ENCODE measurements at places on chromosomes 1 and 21.
A peak's percentile ranks its signal among the peaks of the same experiment; 100 is the strongest.

- DNase-seq: no peak
Observed at GRCh38 chr1:3018576-3018975, 2.7 kb upstream of the ACTRT2 start.

- no peak for DNase-seq
Observed at GRCh38 chr1:212737559-212737958, 37.9 kb upstream of the BATF3 start.

- no peak for DNase-seq
Observed at GRCh38 chr1:208233978-208234377, 10.2 kb downstream of the PLXNA2 start.

GRCh38 chr1:152127673-152128072, 12.4 kb upstream of the TCHH start:
- DNase-seq: no peak

- DNase-seq: no peak
Observed at GRCh38 chr21:45227735-45228134, 60.0 kb downstream of the POFUT2 start.

GRCh38 chr1:162475539-162476185, 22.0 kb upstream of the UHMK1 start:
- DNase-seq: no peak

- no peak for DNase-seq
Observed at GRCh38 chr21:16145479-16145878, 415.7 kb downstream of the USP25 start.

DNA sequence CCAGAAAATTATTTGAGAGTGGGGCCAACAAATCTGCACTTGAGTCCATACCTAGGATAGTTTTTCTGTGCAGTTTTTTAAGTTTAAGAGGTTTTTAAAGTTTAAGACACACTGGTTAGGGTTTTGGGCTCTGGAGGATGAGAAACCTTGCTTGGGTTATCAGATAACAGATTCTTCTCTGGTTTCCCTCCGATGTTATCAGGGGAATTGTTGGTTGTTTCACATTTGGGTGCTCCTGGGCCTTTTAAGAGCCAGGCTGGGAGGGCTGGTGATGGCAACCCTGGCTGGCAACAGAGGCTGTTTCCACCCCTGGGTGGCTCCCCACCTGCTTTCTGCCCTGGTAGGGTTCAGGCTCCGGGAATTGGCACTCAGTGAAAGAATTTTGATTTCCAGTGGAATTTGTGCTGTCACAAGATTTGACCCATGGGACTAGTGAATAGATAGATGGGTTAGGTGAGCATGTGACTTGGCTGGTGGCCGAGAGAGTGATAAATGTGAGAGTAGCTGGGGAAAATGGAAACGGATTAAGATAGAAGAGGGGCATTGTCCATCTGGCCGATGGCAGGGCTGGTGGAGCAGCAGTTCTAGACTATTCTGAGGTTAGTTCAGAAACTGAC, 14.8 kb downstream of the VANGL1 start:
- DNase-seq: no peak

GRCh38 chr1:3746830-3747521, 5.3 kb upstream of the CCDC27 start:
- DNase-seq: peak; percentile 89

GRCh38 chr1:83766241-83766691, 232.7 kb downstream of the TTLL7 start:
- no peak for DNase-seq

DNA sequence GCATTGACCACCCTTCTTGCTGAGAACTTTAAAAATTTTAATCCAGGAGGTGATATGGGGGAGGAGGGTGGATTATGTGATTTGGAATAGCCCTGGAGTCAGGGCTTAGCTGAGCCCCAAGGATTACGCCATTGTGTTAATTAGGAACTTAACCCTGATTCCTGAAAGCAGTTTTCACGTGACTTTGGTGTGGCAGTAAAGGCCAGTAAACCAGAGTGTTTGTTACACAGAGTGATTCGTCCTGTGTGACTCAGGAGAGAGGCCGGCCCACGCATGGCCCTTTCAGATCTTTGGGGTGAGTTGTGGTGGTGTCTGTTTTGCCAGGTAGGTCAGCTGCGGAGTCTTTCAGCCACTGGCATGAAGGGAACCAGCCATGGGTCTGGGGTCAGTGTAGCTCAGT, 107.6 kb downstream of the NOS1AP start:
- no peak for DNase-seq

DNA sequence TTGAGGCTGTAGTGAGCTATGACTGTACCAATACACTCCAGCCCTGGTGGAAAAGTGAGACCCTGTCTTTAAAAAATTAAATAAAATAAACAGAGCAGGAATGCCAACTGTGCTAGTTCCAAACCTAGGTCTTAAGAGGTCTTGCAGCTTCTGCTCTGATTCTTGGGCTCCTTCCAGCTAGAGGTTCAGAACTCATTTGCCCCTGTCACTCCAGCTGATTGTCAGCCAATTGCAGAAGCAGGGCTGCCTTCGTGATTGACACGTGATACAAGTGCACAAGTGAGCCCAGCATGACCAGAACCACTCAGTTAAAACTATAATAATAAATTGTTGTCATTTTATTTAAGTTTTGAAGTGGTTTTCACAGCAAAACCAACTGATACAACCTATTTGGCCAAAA, 298.4 kb downstream of the USP25 start:
- DNase-seq: no peak

- no peak for DNase-seq
Observed at GRCh38 chr1:240691909-240692705, 80.2 kb upstream of the GREM2 start.

- DNase-seq: no peak
Observed at GRCh38 chr1:214370615-214371014, 89.7 kb downstream of the SMYD2 start.

- peak; percentile 46 for DNase-seq
Observed at GRCh38 chr1:49240709-49241221, 464.1 kb upstream of the BEND5 start.

- no peak for DNase-seq
Observed at GRCh38 chr1:214102907-214103306, 115.1 kb downstream of the PROX1 start.

- peak; percentile 96 for DNase-seq
Observed at GRCh38 chr1:151008244-151009205, at the start of gene PRUNE1. Gene PRUNE1, plus strand, starts transcription at chr1:151008449. Its CDS starts 184 bp downstream, at chr1:151008633.

DNA sequence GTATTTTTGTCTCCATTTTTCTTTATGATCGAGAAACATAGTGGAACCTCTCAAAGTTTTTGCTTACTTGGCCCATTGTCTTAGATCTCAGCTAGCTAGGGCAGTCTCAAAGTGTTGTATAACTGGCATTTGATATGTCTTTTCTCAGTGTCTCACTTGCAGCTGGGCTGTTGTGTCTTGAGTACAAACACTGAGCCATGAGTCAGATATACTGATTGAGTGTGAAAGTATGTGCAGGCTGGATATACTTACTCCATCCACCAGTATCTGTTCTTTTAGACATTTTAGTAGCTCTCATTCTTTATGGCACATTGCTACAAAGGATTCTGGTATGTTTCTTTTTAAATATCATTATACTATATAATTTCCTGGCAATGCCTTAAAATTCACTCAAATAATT, 14.3 kb upstream of the GPR52 start:
- no peak for DNase-seq

- DNase-seq: no peak
Observed at GRCh38 chr1:71364236-71364635, 283.4 kb upstream of the ZRANB2 start.

DNA sequence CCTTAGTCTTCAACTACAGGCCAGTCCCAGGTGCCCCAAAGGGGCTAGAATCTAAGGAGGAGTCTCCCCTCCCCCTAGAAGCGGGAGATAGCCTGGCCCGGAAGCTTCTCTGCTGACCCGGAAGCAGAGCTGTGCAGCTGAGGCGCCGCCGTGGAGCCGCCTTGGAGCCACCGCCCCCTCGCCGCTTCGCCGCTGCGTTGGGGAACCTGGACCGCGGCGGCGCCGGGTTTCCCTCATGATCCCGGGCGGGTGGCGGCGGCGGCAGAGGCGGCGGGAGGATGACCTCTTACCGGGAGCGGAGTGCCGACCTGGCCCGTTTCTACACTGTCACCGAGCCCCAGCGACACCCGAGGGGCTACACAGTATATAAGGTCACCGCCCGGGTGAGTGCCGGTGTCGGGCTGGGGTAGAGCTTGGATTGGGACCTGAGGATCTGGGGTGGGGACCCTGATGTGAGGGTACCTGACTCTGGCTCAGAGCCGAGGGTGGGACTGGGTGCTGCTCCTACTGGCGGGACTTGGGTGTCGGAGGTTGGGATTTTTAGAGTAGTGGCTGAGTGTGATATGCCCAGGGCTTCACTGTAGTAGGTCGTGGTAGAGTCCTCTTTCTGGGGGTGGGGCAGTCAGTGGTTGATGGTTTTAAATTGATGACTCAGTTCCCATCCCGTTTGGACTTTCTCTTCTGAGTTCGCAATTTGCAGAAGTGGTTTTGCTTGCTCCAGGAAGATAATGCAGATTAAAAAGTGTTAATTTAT, at the start of gene RPS6KC1:
Gene RPS6KC1, plus strand, starts transcription at position 115 of the 754 bp plus-strand sequence. Its CDS starts 164 bp downstream, at position 279.
- DNase-seq: peak; percentile 81

DNA sequence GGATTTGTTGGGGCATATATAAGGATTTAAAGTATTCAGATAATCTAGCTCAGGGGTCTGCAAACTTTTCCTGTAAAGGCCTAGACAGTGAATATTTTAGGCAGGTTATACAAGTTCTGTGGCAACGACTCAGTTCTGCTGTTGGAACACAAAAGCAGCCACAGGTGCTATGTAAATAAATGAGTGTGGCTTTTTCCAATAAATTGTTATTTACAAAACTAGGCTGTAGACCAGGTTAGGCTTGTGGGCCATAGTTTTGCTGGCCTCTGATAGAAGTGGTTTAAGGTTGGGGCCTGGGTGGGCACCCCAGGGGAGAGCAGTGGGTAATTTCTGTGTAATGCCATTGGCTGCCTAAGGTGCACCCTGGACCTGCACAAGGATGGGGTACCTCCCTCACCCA, 16.9 kb upstream of the IGFN1 start:
- DNase-seq: no peak

DNA sequence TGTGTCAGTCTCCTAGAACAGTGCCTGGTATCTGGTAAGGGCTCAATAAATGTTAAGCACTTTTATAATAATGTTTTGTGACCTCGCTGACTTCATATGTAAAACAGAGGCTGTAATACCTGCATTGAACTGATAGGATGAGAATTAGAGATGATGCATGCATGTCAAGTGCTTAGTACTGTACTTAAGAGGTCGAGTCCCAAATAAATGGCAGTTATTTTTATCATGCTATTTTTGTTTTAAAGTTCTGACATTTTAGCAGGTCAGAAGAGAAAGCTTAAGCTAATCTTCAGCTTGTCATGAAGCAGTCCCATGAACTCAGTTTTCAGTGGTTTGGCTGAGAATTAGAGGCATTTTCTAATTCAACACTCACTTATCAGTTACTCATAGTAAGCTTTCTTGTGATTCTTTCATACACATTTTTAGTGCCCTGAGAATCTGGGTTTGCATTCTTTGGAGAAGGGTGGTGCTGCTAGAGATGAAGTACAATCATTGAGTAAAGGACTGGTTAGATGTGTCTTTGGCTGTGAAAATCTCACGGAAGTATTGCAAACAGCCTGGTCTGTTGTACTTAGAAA, 75.7 kb upstream of the RAVER2 start:
- DNase-seq: no peak

- no peak for DNase-seq
Observed at GRCh38 chr1:242811092-242811840, 286.8 kb upstream of the PLD5 start.

DNA sequence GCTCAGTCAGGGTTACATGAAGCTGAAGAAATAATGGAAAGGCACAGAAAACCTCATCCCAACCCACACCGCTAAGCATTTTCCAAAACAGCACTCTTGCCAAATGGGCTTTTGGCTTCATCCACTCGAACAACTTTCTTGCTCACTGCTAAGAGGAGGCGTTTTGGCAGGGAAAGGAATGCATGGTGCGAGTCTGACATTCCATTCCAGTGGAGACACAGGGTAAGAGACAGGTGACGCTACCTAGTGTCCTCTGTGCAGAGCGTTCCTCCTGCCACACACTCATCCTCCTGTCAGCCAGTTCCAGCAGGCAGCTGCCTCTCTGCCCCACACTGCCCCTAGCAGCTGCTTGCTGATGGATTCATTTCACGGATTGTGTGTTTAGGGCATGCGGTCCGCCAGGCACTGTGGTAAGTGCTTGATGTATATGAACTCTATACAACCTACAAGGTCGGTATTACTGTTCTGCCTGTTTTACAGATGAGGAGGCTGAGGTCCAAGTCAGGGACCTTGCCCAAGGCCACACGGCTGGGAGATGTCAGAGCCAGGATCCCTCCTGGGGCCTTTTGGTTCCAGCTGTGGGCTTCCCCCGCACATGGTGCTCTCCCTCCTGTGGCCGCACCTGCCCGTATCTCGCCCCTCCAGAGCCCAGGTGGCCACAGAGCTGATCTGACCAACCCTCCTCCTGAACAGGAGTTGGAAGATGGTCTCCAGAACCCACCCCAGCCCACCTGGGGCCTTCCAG, 25.7 kb upstream of the BACE2 start:
- peak; percentile 11 for DNase-seq

DNA sequence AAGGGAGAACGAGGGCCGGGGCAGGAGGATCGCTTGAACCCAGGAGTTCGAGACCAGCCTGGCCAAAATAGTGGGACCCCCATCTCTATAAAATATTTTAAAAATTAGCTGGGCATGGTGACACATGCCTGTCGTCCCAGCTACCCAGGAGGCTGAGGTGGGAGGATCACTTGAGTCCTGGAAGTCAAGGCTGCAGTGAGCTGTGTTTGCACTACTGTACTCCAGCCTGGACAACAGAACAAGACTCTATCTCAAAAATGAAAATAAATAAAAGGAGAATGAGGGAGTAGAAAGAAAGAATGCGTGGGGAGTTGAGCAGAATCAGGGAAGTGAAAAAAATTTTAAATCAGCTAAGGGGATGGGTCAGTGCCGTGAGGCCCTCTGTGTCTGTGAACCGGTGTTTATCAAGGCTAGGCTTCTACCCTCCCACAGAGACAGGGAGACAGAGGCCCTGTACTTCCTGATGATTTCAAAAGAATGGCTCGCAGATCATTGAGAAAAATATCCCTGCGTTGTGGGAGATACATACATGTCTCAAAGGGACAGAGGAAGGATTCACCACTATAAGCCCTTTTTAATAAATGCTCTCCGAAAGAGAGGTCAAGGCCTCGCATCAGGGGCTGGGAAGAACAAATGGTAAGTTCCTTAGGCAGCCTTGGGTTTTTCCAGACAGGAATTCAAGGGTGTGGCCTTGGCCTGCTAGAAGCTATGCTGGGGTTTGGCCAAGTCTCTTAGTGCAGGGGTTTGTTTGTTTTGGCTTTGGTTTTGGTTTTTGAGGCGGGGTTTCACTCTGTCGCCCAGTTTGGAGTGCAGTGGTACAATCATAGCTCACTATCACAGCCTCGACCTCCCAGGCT, 20.7 kb downstream of the IL10RB start:
- peak; percentile 55 for DNase-seq

DNA sequence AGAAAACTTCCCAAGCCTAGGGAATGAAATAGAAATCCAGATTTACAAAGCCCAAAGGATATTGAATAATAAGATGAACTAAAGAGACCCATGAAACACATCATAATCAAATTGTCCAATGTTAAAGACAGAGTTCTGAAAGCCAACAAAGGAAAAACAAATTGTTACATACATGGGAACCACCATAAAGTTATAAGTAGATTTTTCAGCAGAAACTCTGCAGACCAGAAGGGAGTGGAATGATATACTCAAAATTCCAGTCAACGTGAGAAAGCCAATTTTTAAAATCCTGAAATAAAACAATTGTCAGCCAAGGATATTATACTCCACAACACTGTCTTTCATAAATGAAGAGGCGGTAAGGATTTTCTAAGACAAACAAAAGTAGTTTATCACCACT, 22.0 kb upstream of the EGLN1 start:
- DNase-seq: no peak

- no peak for DNase-seq
Observed at GRCh38 chr21:39575775-39576174, 37.0 kb upstream of the B3GALT5 start.

Measured in DMS79 treated with DMSO at 0.1 percent for 48 hours (cell line).